ENCODE measurements at places on chromosomes 6 and 20. TPM values are rescaled to one million over a fixed set of nuclear protein-coding genes. Genes with fewer than 3 reads are reported as not detected.

GRCh38 chr20:46012921-46013320 lies 4.2 kb downstream of the MMP9 start:
- DNase-seq = no peak
- H3K4me3 ChIP-seq = no peak overlapping the region
- H3K36me3 ChIP-seq = no peaks in the 10 kb centered on the region
- peaks cover 30% of the 10 kb centered on the region for H3K27me3 ChIP-seq
- peaks cover 49% of the 10 kb centered on the region for H3K4me1 ChIP-seq

- no peak overlapping the region for H3K4me3 ChIP-seq
- no peaks in the 10 kb centered on the region for H3K36me3 ChIP-seq
- H3K27me3 ChIP-seq = peaks cover 62% of the 10 kb centered on the region
- H3K4me1 ChIP-seq = peaks cover 27% of the 10 kb centered on the region
- no peak overlapping the region for H3K27ac ChIP-seq
These were observed 2.0 kb downstream of the SLC35D3 start for GRCh38 chr6:136923954-136924673.

DNA sequence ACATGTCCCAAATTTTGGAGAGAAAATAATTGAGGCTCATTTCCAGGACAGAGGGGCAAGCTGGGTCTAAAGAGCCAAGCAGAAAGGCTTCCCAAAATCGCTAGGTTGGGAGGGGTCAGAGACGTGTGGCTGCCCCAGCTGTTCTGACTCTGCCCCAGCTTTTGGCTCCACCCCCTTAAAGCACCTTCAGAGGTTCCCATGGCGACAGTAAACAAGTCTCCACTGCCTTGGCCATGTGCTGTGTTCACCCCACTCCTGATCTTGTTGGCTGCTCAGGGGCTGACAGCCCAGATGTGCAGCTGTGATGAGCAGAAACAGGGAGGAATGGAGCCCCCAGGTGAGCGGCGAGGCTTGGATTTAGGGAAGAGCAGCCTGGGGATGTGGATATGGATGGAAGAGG lies 72.8 kb upstream of the SPTLC3 start:
- no peaks in the 10 kb centered on the region for H3K36me3 ChIP-seq
- no peak overlapping the region for H3K27ac ChIP-seq
- no peak for DNase-seq
- no peaks in the 10 kb centered on the region for H3K4me1 ChIP-seq

GRCh38 chr20:34578521-34578920 lies 20.0 kb downstream of the MAP1LC3A start:
- peaks cover 56% of the 10 kb centered on the region for H3K4me1 ChIP-seq
- H3K36me3 ChIP-seq = peaks cover 34% of the 10 kb centered on the region
- H3K27me3 ChIP-seq = no peaks in the 10 kb centered on the region
- no peak for DNase-seq

DNA sequence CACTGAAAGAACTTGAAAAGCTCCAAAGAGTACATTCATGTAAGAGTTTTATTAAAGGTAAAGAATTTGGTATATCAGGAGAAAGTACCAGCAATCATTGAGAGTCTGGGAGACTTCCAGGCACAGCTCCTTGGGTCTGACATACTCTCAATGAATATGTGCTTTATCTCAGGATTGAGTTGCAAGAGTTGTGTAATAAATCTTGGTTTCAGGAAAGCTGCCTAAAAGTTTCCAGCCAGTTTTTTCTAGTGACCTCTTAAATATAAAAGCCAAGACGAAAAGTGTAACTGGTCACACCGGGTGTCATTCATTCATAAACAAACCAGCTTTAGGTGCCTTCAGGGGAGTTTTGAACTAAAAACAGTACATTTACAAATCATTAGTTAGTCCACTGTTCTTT lies 21.6 kb upstream of the GJA1 start:
- DNase-seq = no peak
- no peaks in the 10 kb centered on the region for H3K36me3 ChIP-seq
- no peak overlapping the region for H3K4me3 ChIP-seq
- H3K27me3 ChIP-seq = no peaks in the 10 kb centered on the region

GRCh38 chr6:149079911-149080491 lies 237.5 kb upstream of the TAB2 start:
- H3K27me3 ChIP-seq = no peaks in the 10 kb centered on the region
- no peak overlapping the region for H3K4me3 ChIP-seq
- H3K27ac ChIP-seq = peak overlapping the region; percentile 7
- no peaks in the 10 kb centered on the region for H3K4me1 ChIP-seq
- H3K36me3 ChIP-seq = no peaks in the 10 kb centered on the region

- H3K36me3 ChIP-seq = no peaks in the 10 kb centered on the region
- H3K4me3 ChIP-seq = no peak overlapping the region
- peaks cover 27% of the 10 kb centered on the region for H3K4me1 ChIP-seq
- H3K27ac ChIP-seq = no peak overlapping the region
- DNase-seq = no peak
These were observed 98.3 kb downstream of the CDH26 start for GRCh38 chr20:60056407-60057122.

DNA sequence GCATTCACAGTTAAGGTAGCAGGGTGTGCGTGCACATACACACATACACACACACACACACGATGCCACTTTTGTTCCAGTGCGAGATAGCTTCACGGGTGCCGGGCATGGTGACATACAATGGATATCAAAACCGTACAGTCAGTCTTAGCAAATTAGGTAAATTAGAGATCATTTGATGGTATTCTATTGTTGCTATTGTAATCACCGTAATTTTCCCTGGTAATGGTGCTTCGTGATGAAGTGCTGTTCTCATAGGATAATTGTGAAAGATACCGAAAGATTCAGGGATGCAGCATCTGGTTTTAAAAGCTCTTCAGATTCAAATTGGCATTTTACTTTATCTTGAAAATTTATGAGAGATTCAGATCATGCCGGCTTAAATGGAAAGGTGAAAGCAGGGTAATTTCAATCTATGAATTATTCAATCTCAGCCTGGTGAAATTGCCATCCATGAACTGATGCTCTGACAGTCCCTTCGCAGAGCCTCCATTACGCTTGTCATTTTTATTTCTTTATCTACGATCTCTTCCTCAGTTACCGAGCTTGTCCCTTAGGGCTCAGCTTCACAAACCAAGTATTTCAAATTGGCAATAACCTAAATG lies 71.3 kb upstream of the SOX4 start:
- DNase-seq = no peak
- no peaks in the 10 kb centered on the region for H3K27me3 ChIP-seq
- H3K27ac ChIP-seq = no peak overlapping the region
- H3K36me3 ChIP-seq = no peaks in the 10 kb centered on the region
- H3K4me1 ChIP-seq = no peaks in the 10 kb centered on the region

- H3K27me3 ChIP-seq = no peaks in the 10 kb centered on the region
- no peak for DNase-seq
- H3K4me3 ChIP-seq = no peak overlapping the region
- no peaks in the 10 kb centered on the region for H3K36me3 ChIP-seq
- peaks cover 17% of the 10 kb centered on the region for H3K4me1 ChIP-seq
These were observed 107.1 kb downstream of the ZDHHC14 start for GRCh38 chr6:157488058-157488457.

GRCh38 chr6:17768388-17768787 lies 61.7 kb upstream of the NUP153 start:
- no peak for DNase-seq
- H3K27ac ChIP-seq = no peak overlapping the region
- H3K36me3 ChIP-seq = peaks cover 11% of the 10 kb centered on the region
- no peaks in the 10 kb centered on the region for H3K4me1 ChIP-seq

DNA sequence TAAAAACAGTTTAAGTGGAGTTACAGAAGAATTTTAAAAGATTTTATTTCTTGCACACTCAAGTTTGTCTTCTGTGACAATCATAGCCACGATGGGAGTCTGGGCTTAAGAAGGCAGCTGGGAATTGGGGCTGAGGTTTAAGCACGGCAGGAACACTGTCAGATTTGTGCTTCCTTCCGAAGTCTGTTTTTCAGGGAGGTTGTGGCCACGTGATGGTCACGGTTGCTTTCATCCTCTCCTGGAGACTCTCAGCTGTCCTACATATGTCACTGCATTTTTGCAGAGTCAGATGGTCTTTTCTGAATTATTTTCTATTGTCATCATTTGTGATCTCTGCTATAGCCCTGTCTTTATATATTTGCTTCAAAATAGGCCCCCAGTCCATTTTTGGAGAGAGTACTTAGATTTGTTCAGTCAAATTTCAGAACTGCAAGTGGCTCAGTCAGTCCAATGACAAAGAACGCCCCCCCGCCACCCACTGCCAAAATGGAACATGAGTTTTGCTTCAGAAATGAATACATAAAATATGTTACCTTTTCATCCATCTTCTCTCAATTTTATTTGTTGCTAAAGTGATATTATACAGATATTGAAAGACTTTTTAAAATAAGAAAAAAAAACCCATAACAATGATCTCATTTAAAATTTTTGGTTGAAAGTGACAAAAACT lies 111.8 kb upstream of the ZFP64 start:
- DNase-seq = no peak
- H3K27me3 ChIP-seq = no peaks in the 10 kb centered on the region
- no peaks in the 10 kb centered on the region for H3K36me3 ChIP-seq
- no peak overlapping the region for H3K27ac ChIP-seq

- no peak overlapping the region for H3K27ac ChIP-seq
- no peaks in the 10 kb centered on the region for H3K27me3 ChIP-seq
- no peak overlapping the region for H3K4me3 ChIP-seq
These were observed 32.5 kb upstream of the MEI4 start for GRCh38 chr6:77620278-77620882.

DNA sequence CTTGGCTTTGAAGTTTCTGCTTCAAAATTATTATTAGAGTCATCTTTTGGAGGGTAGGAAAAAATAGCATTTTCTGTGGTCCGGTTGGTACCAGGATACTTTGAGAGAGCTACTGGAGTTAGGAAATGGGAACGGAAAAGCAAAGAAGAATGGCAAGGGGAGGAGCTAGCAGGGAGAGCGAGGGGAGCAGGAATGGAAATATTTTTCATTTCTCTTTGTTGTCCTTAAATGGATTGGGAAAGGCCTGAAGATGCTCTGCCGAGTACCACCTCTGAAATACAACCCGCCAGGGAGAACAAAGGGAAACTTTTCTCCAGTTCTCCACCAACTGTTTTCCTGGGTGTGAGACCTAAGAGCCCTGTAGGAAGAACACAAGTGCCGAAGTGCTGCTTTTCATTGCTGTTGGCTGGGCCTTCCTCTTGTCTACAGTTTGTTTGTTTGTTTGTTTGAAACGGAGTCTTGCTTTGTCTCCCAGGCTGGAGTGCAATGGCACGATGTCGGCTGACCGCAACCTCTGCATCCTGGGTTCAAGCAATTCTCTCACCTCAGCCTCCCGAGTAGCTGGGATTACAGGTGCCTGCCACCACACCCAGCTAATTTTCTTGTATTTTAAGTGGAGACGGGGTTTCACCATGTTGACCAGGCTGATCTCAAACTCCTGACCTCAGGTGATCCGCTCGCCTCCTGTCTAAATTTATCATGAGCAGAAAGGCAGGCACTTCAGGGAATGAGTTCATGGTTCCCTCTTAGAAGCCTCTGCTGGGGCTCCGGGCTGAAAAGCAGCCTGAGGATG lies 3.5 kb upstream of the TRAF3IP2 start:
- no peak for DNase-seq
- H3K4me1 ChIP-seq = peaks cover 4% of the 10 kb centered on the region
- H3K36me3 ChIP-seq = no peaks in the 10 kb centered on the region
- no peak overlapping the region for H3K27ac ChIP-seq
- no peaks in the 10 kb centered on the region for H3K27me3 ChIP-seq

Gene HTR1E
- not detected for total RNA-seq

Gene MATN4
- total RNA-seq = not detected

- H3K4me1 ChIP-seq = no peaks in the 10 kb centered on the region
- no peak overlapping the region for H3K4me3 ChIP-seq
- no peak for DNase-seq
- H3K27me3 ChIP-seq = no peaks in the 10 kb centered on the region
- H3K27ac ChIP-seq = no peak overlapping the region
These were observed 206.4 kb upstream of the CITED2 start for GRCh38 chr6:139580592-139581484.

DNA sequence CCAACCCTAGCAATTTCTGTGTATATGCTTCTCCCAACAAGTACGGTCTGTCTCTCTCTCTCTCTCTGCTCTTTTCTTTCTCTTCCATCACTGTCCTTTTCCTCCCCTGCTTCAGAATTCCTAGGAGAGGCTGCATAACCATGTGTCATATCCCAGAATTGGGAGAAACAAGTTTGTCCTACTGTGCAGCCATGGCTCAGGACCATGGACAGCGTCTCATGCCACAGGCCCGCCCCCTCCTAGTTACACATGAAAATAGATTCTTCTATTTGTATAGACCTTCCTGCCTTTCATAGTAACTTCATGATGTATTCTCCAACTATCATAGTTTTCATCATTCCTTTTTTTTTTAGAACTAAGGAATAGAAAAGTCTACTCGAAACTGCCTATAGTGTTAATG lies 98.0 kb downstream of the FNDC1 start:
- H3K36me3 ChIP-seq = no peaks in the 10 kb centered on the region
- H3K4me1 ChIP-seq = no peaks in the 10 kb centered on the region
- no peaks in the 10 kb centered on the region for H3K27me3 ChIP-seq

GRCh38 chr20:51431321-51431720 lies 111.2 kb downstream of the NFATC2 start:
- no peaks in the 10 kb centered on the region for H3K4me1 ChIP-seq
- no peak for DNase-seq
- H3K27ac ChIP-seq = no peak overlapping the region
- H3K27me3 ChIP-seq = no peaks in the 10 kb centered on the region
- no peaks in the 10 kb centered on the region for H3K36me3 ChIP-seq

Gene FAM162B
- 3.7 TPM for total RNA-seq

DNA sequence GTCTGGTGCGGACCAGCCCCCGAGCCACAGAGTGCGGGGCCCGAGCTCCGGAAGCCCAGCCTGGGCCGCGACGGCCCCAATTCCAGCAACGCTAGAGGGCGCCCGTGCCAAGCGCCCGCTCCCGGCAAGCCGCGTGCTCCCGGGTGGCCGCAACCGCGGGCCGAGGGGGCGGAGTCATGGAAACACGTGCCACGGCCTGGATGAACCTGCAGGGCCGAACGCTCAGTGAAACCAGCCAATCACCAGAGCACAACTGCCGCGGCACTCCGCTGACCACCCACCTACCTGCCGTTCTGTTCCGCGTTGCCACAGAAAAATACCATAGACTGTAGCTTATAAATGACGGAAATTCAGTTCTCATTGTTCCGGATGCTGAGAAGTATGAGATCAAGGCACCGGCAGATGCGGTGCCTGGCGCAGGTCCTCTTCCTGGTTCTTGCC lies 85.7 kb upstream of the FOXC1 start:
- no peaks in the 10 kb centered on the region for H3K27me3 ChIP-seq
- DNase-seq = no peak
- H3K4me3 ChIP-seq = no peak overlapping the region
- no peak overlapping the region for H3K27ac ChIP-seq
- no peaks in the 10 kb centered on the region for H3K36me3 ChIP-seq
- H3K4me1 ChIP-seq = peaks cover 32% of the 10 kb centered on the region

GRCh38 chr20:34715384-34715783 lies 11.2 kb downstream of the TP53INP2 start:
- H3K4me1 ChIP-seq = peaks cover 2% of the 10 kb centered on the region
- H3K27me3 ChIP-seq = no peaks in the 10 kb centered on the region
- no peak overlapping the region for H3K27ac ChIP-seq
- H3K4me3 ChIP-seq = no peak overlapping the region
- no peaks in the 10 kb centered on the region for H3K36me3 ChIP-seq
